ENCODE measurements at places on chromosomes 3 and 15. TPM values are rescaled to one million over a fixed set of nuclear protein-coding genes. Genes with fewer than 3 reads are reported as not detected.

Gene LRRK1
- total RNA-seq = 15.7 TPM

DNA sequence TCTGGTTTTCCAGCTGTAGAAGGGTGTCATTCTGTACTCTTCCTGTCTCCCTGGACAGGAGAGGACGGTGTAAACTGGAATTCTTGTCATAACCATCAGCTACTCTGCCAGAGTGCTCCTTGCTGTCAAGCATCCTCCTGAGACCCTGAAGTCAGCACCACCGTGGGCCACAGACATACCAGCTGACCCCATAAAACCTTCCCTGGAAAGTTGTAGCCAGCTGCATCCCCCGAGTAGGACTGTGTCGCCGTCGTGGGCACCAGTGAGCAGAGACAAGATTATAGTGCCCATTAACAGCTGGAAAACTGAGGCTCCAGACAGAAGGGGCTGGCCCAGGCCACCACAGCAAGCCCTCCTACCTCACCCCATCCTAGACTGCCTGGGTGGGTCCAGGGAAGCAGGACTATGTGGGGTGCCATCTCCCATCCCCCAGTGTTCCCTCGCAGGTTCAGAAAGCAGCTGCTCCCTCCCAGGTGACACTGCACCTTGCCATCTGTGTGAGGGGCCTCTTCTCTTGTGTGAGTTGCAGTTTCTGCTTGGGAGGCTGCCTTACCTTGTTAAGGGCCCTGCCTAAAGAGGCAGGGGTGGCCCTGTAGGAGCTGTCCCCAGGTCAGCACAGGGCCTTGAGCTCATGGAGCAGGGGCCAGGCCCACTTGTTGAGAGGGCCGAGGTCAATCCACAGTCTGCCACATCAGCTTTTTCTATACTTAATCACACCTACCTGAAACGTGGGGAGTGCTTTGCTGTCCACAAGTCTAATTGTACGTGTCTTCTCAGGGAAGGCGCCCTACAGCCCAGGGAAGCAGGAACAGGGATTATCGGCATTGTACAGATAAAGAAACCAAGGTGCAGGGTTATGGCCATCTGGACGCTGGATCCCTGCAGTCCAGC lies 191.9 kb upstream of the LINGO1 start:
- no peak for DNase-seq

Gene SKOR1
- total RNA-seq = 0.13 TPM

- no peak for DNase-seq
Observed at GRCh38 chr3:110126065-110126464, 788.7 kb upstream of the DPPA4 start.
